ENCODE measurements at places on chromosomes 4 and X.

- DNase-seq: no peak
Observed at GRCh38 chr4:153019906-153020305, 83.8 kb downstream of the FHDC1 start.

DNA sequence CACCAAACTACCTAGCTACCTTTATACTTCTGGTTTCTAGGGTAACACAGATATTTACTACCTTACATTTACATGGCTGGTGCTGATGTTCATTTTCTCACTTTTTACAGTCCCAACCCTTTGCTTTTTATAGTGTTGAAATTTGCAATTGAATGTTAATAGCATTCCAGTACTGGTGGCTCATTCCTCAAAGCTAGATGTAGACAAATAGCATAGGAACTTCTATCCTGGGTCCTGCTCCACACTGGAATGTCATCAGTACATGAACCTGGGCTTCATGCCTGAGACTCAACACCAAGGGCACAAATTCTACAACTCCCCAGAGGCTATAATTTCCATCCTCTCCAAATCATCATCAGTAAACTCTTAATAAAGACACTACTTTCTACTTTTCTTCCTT is 10.3 kb upstream of the TRMT2B start:
- DNase-seq: no peak

GRCh38 chr4:188023682-188024081 is 28.1 kb downstream of the ZFP42 start:
- no peak for DNase-seq

DNA sequence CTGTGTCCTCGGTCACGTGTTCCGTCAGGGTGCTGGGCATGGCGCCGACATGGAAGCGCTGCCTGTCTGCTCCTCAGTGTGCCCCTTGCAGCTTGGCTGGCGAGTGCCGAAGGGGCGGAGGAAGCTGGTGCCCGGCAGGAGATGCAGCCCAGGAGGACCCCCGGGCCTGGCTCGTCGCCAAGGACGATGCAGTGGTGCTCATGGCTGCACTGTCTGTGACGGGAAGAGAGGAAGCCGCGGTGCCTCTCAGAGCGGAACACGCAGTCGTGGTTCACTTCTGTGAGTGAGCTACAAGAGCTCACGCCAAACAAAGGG is 38.1 kb downstream of the FGFRL1 start:
- DNase-seq: no peak

DNA sequence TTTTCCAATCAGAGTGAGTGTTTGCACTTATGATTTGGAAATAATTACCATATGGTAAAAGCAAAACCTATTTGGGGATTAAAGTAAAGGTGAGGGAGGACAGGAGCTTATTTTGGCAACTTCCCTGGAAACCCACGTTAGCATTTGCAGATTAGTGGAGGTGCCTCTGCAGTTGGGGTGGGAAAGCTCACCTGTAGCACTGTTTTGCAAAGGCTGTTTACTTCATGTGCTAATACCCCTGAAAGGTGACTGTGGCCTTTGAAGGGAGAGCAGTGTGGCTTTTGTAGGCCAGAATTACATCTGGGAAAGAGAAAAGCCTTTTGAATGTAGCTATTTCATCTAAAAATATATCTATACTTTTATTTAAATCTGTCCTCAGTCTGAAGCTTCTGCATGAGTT is 9.4 kb downstream of the SUPT20HL1 start:
- no peak for DNase-seq

GRCh38 chr4:109214622-109215301 is 87.7 kb downstream of the COL25A1 start:
- no peak for DNase-seq

- DNase-seq: no peak
Observed at GRCh38 chr4:115152081-115152480, 38.7 kb upstream of the NDST4 start.

GRCh38 chr4:163251204-163251603 is 81.2 kb downstream of the NPY1R start:
- no peak for DNase-seq

DNA sequence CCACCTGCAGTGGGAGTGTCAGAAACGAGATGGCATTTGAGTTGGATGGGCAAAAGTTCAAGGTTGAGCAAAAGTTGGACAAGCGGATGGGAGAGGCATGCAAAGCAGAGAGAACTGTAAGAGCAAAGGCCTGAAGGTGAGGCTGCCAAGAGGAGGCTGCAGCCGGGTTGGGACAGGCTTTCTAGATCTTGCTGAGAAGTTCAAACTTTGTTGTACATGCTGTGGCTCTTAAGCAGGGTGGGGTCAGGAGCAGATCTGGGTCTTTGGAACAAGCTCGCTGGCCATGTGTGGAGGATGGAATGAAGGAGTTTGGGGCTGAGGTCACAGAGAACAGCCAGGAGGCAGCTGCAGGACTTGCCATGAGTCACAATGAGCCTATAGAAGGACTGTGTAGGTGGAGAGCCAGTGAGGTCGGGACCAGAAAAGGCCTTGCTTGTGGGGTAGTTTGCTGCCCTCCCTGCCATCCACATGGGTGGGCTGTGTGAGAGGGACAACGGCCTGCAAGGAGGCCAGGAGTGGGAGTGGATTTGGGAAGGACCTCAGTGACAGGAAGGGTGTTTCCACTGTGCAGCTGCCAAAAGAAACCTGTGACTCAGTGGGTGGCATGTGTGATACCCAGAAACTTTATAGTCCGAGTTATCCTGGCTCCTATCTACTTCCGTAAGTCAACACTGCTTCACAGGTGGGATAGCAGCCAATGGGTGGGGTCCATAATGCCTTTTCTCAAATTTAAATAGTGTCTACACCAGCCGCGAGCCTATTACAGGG is 210.4 kb downstream of the MID1IP1 start:
- no peak for DNase-seq

GRCh38 chrX:33205321-33205720 is 6.0 kb downstream of the DMD start:
- no peak for DNase-seq

GRCh38 chr4:164761241-164761640 is 7.3 kb downstream of the SMIM31 start:
- DNase-seq: no peak

DNA sequence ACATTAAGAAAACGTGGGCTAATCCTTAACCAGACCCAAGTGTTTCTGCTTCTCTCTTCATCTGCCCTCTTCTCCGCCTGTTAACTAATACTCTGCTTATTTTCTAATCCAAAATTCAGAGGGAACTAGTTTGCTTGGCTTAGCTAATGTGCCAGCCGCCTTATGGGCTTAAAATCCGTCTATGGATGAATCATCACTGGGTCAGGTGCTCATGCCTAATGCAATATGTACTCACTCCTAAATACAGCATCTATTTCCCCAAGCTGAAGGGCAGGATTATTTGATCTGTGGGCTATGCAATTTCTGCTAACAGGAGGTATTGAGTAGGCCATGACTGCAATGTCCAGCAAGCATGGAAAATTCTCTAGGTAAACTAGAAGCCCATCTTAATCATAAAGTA is 12.4 kb downstream of the DYNLT3 start:
- DNase-seq: no peak

DNA sequence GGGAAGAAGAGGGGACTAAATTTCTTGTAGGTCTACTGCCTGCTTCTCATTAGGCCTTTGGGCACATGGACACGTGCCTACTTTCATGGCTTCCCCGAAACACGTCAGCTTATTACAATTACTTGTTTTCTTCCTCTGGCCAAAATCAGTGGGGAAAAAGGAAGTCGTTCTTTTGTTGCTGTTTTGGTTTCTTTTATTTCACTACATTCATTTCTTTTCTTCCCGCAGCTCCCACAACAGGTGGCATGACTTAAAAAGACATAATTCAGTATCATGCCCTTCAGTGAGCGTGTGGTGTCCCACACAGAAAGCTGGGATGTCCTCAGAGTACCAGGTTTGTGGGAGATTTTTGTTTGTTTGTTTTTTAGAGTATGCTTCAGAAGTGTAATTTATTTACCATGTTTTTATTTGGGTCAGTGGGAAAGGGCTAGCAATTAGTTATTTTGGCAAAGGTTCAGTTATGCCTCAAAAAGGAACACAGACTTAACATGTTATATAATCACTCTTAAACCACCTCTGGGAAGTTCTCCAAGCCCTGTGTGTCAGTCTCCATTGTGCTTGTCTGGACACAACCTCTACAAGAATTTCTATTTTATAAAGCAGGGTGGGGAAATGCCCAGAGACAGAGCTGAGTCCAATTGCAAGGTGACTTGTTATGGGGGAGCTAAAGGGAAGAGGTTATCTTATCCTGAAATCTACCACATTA is 44.2 kb upstream of the SPRY1 start:
- DNase-seq: no peak

- no peak for DNase-seq
Observed at GRCh38 chr4:146793727-146794126, 151.9 kb downstream of the TTC29 start.

DNA sequence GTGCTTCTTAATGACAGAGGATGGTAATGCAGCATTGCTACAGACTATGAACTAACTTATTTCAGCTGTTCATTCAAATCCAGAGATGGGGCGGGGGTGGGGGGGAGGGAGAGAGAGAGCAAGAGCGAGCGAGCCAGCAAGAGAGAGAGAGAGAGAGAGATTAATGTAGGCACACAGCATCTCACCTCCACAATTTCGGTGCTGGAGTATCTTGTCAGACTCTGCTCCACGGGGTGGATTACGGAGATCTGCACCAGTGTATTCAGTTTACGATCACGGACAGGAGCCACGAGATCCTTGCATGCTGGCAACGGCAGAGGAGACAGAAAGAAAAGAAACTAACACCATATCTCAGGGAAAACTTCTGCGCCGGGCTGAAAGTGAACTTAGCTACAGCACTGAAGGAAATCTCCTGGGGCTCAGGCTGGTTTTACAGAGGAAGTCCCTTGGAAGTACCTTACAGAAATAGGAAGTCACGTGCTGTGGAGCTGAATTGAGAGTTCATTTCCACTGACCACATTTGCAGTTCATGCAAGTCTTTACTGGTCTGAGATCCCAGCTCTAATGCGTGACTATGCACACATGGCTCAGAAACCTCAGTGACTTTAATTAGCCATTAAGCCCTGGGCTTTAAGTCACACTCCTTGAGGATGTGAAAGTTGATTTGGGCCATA is 440.9 kb downstream of the INPP4B start:
- DNase-seq: peak; percentile 46

DNA sequence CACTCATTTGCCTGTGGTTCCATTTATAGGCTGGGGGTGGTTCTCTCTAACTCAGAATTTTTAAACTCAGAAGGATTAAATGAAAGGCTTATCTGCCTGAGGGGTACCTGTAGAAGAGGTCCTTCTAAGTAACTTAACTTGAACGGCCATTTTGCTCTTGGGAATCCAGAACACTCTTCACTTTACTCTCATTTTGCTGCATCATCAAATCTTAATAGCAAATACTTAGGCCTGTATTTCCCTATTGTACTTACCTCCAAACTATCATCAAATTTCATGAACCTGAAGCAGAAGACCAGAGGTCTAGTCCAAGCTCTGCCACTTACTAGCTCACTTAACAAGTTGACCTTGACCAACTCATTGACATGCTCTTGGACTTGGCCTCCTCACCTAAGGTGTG is 70.4 kb downstream of the GRIA3 start:
- DNase-seq: no peak

DNA sequence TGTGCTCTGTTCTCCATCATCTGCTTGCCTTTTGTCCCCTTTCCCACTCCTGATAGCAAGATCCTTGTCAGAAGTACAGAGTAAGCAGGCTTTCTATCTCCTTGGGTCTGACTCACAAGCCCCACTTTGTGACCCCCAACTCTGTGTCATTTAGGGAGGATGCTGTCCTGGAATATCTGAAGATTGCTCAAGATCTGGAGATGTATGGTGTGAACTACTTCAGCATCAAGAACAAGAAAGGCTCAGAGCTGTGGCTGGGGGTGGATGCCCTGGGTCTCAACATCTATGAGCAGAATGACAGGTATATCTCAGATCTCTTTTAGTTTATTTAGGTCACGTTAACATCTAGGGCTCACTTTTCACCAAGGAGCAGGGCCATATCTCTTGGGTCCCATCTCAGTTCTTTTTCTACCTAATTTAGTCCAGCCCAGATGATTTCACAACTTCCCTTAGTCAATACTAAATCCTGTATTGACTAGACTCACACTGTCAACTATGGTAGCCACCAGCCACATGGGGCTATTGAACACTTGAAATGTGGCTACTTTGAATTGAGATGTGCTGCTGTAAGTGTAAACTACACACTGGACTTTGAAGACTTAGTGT is 64.3 kb downstream of the MSN start:
- no peak for DNase-seq

- no peak for DNase-seq
Observed at GRCh38 chr4:118354913-118355312, 2.1 kb upstream of the PRSS12 start.

- DNase-seq: no peak
Observed at GRCh38 chrX:45601052-45601451, 400.4 kb upstream of the DIPK2B start.

- no peak for DNase-seq
Observed at GRCh38 chr4:128162434-128162833, 101.3 kb downstream of the LARP1B start.

DNA sequence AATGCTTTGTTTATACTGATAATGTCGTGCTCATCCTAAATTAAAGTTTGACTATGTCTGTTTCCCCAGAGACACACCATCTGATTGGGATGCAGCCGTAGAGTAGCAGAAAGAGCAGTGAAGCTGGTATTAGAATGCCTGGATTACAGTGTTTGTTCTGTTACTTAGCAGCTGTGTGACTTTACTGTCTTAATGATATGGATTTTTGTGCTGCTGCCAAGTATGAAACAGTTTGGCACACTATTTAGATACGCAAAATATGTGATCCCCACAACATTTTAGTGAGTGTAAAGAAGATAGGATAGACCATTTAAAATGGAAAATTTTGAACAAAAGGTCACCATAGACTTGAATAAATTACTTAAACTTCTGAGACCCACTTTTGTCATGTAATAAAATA is 1.2 kb upstream of the CHIC1 start:
- no peak for DNase-seq

- no peak for DNase-seq
Observed at GRCh38 chr4:173420324-173420752, 21.4 kb upstream of the SCRG1 start.

DNA sequence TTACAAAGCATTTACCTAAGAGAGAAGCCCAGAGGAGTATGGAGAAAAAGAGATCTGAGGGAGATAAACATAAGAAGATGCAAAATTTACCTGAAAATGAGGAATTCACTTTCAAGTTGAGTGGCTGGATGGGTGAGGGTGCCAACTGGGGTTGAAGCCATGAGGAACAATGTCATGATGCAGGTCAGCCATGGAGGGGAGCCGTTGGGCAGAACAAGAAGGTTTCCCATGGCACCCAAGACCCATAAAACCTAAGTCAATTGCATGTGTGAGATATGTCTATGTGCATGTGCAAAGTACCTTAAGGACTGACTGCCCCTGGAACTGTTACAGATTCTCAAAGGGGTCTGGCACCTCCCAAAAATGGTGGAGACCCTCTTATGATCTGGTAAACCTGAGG is 46.6 kb upstream of the PRRG1 start:
- no peak for DNase-seq

GRCh38 chrX:121635141-121635540 is 587.7 kb downstream of the GLUD2 start:
- no peak for DNase-seq

GRCh38 chr4:169079942-169080827 is 70.1 kb upstream of the CBR4 start:
- peak; percentile 4 for DNase-seq

GRCh38 chr4:19514276-19515070 is 737.2 kb upstream of the SLIT2 start:
- no peak for DNase-seq

Measured in stimulated activated CD4-positive, alpha-beta T cell treated with anti-CD3 and anti-CD28 coated beads, Interleukin-4, amount 100 ng/mL, for 1 hour (primary cell).